ENCODE measurements at places on chromosomes 13 and 19.
A peak's percentile ranks its signal among the peaks of the same experiment; 100 is the strongest.

DNA sequence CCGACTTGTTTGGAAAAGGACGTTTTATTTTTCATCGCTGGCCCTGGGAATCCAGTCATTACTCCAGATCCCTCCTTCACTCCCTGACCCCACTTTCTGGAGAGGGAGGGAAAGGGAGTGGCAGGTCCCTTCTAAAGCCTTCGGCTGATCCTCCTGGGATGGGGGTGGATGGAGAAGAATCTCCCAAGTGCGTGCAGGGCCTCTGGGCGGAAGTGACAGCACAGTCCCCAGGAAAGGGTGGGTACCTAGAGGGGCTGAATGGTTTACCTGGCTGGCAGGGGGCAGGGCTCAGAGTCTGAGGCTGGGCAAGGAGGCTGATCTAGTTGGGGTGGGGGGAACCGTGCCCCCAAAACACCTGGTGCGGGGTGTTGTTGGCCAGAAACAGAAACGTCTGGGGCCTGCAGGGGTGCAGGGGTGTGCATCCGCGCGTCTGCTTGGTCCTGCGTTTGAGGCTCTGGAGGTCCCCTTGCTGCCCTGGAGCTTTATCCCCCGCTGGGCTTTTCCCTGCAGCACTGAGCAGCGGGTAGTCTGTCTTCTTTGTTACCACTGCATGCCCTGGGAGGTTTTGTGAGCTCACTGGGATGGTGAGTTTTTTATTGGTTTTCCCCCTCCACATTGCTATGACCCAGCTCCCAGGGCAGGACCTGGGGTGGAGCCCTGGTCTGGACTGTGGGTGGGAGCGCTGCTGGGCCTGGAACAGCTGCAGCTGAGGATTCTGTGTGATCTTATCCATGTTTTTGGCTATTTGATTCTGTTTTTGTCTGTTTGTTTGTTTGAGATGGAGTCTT, 3.0 kb upstream of the ZNF628 start:
- DNase-seq, result no peak

DNA sequence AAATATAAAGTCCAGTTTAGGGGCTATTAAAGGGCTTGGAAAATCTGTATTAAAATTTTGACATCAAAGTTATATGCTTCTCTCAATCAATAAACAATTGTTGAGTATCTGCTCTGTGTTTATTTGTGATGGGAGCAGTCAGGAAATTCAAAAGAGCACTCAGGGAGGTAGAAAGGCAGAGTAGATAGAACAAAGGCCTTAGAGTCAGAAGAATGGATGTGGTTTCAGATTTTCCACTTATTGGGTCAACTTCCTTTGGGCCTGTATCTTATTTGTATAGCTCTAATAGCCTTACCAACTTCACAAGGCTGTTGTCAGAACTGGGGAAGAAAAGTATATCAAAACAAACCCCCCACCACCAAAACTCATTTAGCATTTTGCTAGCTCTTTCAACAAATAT, 302.6 kb downstream of the SPRY2 start:
- DNase-seq, result no peak

DNA sequence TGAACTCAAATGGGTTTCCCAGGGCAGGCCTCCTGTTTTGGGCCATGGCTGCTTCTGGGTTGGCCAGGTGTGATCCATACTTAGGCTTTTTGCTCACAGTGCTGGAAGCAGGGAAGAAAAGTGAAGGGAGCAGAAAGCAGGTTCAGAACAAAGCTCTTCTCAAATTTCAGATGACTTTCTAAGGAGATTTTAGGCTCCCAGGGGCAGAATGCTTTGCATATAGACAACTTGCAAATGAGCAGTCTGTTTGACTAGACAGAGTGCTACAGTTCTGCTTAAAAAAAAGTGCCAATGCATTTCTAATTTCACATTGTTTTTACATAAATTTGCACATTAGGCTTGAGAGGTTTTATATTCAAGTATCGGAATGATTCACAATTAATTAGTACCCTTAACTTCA, 2.6 kb upstream of the SLC10A2 start:
- no peak for DNase-seq

- no peak for DNase-seq
Observed at GRCh38 chr13:32165796-32166195, 134.2 kb downstream of the FRY start.

DNA sequence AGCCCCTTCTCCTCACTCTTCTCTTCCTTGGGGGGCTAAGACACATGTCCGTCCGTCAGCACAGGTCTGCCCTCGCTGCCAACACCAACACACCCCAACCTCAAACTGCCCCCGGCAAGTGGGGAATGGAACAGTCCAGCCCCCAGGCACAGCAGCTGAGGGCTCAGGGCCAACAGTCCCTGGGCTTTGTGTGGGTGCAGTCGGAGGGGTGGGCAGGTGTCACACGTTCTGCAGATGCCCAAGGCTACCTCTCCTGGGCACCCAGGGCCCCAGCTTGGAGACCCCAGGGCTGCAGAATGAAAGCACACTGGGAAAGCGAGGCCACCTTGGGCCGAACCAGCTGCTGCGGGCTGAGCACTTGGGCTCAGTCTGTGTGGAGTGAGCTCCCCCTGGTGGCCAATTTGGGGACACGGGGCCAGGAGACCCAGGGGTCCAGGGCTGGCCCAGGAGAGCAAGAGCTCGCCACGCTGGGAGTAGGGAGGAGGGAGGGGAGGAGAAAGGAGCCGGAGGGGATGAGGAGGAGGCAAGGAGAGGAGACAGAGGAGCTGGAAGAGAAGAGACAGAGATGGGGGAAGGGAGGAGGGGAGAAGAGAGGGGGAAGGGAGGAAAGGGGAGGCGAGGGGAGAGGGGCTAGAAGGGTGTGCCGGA, 14.0 kb upstream of the ATP8B3 start:
- peak; percentile 80 for DNase-seq

DNA sequence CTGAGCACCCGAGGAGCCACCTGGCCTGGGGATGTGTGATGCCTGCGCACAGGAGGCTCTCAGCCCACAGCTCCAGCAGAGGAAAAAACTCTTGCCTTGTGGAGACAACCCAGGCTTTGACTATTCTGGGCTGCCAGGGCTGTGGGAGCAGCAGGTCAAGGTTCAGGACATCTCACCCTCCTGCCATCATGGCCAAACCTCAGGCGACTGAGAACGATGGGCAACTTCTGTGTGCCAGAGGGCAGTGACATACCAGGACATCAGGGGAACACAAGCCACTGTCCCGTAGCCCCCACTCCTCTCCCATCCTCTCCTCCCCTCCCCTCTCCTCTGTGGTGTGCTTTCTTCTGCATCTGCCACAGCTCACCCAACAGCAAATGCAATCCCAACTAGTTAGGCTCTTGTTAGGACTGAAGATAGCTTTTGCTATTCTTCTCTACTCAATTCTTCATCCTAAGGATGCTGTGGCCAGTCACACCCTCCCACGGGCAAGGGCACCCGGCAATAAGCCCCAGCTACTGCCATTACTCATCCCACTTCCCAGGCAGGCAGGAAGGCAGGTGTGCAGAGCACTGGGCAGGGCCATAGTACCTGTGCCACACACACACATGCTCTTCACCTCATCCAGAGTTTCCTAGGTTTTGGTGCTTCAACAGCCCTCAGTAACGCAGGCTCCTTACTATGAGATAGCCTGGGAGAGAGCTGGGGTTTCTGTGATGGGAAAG, 16.8 kb downstream of the ELL start:
- peak; percentile 42 for DNase-seq

DNA sequence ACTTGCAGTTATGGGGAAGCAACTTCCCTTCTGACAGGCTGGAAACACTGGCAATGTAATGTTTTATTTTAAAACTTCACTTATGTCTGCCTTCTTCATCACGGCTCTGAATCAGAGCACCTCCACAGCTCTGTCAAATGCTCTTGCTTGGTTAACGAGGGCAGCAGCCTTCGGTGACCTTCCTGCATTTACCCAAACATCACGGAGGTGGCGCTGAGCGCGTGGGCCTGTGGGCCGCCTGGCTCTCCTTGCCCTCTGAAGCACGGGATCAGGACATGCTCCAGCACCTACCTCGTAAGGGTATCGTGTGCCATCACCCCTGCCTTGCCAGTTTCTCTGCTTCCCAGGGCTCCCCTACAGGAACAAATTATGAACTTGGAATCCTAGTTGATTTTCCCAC, 310.0 kb downstream of the TEX29 start:
- DNase-seq, result no peak

DNA sequence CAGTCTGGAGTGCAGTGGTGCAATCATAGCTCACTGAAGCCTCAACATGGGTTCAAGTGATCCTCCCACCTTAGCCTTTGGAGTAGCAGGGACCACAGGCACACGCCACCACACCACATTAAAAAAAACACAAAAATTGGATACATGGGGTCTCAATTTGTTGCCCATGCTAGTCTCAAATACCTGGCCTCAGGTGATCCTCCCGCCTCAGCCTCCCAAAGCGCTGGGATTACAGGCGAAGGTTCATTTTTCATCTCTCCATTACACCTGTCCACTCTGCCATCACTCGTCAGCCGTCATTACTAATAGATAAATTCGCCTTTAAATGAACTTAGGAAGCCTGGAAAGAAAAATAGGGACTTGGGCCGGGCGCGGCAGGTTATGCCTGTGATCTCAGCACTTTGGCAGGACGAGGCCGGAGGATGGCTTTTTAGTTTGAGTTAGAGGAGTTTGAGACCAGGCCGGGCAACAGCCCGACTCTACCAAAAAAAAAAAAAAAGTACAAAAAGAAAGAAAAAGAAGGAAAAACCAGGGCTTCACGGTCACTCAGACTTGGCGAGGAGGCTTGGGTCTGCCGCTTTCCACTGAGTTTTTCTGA, 685 bp upstream of the SUPT5H start:
- no peak for DNase-seq

GRCh38 chr13:106083620-106084350, 451.7 kb downstream of the EFNB2 start:
- no peak for DNase-seq

GRCh38 chr19:50801107-50801506, 10.9 kb downstream of the ACP4 start:
- no peak for DNase-seq

DNA sequence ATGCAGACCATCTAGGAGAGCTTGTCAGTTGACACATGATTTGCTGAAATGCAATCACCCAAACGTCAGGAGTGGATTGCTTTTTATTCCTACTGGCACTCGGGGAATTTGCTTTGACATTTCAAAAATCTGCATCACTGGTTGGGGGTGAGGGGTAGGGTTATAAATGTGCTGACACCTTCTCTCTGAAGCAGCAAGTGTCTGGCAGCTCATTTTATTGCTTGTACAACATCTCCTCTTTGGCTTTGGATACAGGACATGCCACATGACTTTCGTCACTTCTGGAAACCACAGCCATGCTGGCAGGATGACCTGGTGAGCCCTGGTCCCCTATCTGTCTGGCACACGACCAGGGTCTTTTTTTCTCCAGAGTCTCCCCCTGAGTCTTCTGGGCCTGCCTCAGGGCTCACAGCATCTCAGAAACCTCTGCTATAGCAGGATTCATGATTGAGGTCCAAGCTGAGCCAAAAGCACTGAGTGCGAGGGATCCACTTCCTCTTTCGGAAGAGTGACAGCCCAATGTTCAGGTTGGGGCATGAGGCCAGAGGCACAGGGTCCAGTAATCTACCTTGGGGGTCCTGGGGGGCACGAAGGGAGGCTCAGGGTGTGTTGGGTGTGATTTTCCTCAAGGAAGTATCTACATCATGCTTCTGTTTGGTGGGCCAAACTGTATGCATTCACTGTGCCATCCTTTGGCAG, 60.1 kb downstream of the HSPH1 start:
- DNase-seq, result no peak

- no peak for DNase-seq
Observed at GRCh38 chr13:102183509-102184182, 218.2 kb downstream of the FGF14 start.

DNA sequence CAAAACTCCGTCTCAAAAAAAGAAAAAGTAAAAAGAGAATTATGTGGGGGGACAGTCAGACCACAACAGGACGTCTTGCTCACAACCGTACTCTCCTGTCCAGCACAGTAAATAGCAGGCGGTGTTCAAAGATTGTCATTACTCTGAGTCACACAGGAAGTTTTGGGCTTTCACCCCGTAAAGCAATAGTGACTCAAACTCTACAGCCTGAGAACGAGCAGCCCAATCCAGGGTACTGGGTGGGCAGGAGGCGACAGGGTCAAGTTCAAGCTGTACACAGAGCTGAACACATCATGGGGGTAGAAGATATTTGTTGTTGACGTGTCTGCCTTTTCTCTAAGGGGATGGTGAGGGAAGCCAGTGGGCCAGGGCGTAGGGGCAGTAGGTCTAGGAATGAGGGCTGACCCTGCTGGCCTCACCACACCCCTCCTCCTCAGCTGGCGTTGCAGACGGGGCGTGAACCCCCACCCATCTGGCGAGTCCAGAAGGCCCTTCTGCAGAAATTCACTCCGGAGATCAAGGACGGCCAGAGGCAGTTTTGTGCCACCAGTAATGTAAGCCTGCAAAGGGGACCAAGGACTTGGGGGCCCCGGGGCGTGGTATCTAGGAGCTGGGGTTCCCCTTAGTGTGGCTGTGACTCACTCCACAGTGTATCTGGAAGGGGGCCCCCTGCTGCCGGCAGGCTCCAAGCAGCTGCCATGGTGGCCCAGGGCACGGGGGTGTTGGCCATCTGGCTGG, 23.3 kb downstream of the PRR12 start:
- DNase-seq, result peak; percentile 30

- peak; percentile 55 for DNase-seq
Observed at GRCh38 chr13:110714797-110715394, 1.4 kb downstream of the ING1 start.

DNA sequence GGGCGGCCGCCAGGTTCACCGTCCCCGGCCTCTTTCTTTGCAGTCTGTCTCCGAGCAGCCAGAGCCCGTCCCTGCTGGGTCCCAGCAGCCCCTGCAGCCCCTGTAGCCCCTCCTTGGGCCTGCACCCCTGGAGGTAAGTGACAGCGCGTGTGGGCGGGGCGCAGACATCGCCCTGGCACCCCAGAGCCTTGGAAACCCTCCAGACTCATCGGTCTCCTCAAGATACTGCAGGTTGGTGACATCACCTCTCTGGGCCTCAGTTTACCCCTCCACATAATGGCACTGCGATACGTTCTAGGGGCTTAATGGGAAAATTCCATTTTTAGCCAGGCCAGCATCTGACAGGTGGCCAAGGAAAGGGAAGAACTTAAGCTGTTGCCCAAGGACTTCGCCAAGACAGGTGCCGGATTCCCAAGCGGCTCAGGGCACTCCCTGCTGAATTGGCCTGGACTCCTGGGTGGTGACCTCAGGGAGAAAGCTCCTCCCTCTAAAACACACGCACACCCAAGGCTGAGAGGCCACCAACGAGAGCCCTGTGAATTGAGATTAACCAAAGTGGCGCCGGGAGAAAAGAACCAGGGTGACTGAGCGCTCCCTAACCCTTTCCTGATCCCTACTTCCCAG, 13.1 kb downstream of the MAST3 start:
- no peak for DNase-seq

GRCh38 chr19:11736696-11737095, 2.0 kb downstream of the ZNF823 start:
- no peak for DNase-seq

- DNase-seq, result no peak
Observed at GRCh38 chr19:54310543-54310942, 2.4 kb downstream of the LILRA5 start.

DNA sequence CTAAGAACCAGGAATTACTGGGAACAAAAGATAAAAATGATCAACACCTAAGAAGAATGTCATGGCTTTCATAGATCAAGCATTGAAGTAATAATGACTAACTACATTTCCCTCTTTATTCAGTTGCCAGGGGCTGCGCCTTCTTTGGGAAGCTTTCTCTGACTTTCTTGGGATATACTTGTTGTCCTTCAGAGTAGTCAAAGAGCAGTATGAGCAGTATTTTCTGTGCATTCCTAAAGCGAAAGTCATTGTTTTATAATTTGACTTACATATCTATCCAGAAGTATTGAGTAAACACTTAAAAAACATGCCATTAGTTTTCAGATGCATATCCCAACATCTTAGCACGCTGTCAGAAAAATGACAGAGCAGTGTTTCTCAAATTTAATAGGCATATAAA, 2412.4 kb downstream of the PCDH9 start:
- no peak for DNase-seq
